ENCODE measurements at places on chromosomes 1 and 21.
A peak's percentile ranks its signal among the peaks of the same experiment; 100 is the strongest.

DNA sequence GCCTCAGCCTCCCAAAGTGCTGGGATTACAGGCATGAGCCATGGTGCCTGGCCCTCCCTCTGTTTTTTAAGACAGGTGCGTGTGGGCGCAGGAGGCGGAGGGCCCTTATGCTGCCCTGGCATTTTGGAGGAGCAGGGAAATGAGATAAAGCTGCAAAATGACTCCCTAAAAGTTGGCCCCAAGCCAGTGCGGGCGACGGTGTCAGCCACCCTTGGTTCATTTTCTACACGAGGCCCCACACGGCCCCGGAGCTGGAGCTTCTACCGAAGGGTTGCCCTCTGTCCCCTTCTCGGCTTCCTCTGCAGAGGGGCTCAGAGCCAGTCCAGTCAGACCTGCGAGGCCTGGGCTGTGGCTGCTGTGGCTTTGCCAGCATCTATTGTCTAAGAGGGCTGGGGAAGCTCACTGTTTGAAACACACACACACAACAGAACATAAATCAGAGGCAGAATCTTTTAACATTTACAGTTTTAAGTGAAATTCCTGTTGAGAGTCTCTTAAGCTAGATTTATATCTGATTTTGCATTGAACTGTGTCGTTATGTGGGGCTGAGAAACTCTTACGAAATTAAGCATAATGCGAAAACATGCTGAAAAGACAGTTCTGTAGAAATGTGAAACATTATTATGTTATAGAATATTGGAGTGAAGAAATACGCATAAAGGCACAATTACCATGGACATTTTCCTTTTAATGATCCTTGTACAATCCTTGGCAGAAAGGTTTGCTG, 255.9 kb downstream of the CAMTA1 start:
- no peak for DNase-seq

DNA sequence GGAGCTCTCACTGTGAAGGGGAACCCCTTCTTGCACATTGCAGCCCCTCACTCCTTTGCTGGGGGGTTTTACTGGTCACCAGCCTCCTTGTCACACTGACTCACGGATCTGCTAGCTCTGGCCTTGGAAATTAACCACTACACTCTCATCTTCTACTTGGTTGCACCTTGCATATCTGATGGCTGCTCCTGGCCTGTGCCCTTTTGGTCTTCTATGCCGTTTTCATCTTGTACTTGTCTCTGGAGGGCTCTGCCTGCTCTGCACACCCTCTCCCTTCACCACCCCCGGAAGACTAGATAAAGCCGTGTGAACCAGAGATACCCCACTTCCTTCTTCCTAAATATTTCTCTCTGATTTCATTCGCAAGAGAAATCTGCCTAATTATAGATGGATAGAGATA, 44.6 kb downstream of the CD247 start:
- no peak for DNase-seq

DNA sequence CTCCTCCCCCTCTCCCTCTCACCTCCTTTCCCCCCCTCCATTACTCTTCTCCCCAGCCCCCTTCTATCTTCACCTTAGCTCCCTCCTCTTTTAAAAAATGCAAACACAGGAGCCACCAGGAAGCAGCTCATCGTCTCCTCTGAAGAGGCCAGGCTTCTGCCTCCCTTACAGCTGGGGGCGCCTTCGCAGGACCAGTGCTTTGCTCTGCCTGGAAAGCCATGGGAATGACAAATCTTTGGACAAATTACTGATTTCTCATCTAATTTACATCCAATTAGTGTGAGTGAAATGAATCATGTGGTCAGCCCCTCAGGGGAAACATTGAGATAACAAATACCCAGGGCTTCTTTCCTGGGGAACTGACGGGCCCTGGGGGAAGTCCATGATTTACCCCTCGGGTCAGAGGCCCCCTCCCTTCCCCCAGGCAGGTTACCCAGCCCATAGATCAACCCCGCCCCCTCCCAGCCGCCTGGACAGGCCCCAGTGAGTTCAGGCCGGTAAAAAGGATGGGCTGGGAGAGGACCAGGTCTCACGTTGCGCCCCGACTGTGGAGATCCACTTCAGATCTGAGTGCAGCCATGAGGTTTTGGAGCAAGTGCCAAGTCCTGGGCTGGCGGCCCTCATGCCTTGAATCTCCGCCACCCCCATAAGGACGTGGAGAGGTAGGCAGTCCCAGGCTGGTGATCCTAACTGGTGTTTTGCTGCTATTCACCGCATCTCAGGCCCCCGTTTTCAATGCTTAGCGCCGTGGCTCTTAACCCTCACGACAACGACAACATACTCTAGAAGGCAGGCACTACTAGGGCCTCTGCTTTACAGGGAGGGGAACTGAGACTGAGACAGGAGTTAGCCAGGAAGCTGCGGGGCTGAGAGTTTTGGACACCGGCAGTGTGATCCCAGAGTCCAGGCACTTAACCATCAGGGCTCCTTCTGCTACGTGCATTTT, 300.8 kb downstream of the RRAGC start:
- DNase-seq: no peak

- peak; percentile 92 for DNase-seq
Measured at GRCh38 chr1:225454733-225455132, 26.9 kb upstream of the LBR start.

GRCh38 chr1:181726320-181727012, 243.1 kb downstream of the CACNA1E start:
- no peak for DNase-seq

- peak; percentile 97 for DNase-seq
Measured at GRCh38 chr1:207007352-207008033, 25.1 kb downstream of the C1orf116 start.

DNA sequence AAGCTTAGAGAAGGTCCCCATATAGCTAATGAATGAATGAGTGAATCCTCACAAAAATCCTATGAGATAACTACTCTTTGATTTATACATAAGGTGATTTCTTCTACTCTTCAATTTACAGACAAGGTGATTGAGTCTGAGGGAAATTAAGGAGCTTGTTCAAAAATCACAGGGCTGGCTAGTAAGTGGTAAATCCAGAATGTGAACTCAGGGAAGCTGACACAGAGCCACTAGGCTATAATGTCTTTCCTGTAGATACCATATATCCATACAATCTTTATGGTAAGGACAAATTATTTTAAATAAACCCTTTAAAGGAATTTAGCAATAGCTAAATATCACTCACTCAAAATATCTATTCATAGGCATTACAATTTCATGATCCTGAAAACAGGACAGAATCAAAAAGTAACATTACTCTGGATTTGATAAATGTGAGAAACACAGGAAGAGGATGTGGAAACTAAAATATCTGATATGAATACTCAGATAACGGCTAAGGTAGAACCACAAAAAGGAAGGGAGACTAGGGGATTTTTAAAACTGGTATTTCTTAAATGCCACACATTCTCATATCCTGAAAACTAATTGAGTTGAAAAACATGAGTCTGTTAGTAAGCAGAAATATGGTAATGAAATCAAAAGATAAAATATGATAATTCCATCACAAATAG, 108.2 kb downstream of the NBPF12 start:
- peak; percentile 3 for DNase-seq

DNA sequence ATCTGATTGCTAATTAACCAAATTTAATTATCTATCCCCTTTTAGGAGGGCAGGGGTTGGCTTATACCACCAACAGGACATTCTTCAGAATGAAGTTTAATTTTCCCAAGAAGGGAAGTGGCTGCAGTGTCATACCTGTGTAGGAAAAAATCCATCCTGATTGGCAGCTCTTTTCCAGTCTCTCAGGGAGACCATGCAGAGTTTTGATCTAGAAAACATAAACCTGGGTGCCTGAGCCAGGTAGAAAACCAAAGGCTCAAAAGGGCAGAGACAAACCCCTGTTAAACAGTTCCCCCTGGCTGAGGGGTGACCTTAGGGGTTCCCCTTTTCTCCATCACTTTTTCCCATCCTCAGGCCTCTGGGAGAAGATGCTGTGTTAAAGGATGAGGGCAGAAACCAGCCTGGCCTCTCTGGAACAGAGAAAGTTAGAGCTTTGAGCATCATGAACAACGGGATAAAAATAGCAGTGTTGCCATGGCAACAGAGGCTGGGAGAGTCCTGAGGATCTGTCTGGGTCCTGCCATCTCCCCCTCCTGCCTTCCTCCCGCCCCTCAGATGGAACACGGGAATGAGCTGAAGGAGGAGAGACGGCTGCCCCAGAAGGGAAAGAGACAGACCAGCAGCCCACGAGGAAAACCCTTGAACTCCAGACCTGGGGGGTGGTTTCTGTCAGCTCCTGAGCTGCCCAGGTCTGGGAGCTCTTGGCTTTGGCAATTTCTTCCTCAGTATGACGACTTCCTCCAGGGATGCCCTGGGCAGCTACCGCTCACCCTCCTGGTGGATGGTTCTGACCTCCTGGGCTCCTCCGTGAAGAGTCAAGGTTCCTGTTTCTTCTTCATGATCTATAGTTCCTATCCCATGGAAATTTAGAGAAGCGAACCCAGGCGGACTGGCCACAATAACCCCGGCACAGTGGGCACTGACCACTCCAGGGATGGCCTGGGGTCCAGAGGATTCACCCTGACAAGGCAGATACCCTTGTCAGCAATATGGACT, 14.0 kb upstream of the LEMD1 start:
- peak; percentile 18 for DNase-seq

DNA sequence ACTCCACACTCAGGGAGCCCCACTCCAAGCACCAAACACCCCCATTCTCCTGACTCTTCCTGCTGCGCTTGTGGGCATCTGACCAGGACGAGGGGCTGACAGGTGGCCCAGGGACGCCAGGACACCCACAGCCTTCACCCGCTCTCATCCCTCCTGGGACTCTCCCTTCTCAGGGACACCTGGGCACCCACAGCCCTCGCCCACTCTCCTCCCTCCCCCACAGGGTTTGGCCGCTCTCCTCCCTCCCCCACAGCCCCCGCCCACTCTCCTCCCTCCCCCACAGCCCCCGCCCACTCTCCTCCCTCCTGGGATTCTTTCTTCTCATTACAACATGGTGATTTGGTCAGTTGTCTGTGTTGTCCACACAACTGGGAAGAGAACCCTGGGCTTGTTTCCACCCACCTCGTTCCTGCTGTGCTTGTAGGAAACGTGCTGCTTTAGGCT, 43.4 kb downstream of the PRDM15 start:
- DNase-seq: no peak

DNA sequence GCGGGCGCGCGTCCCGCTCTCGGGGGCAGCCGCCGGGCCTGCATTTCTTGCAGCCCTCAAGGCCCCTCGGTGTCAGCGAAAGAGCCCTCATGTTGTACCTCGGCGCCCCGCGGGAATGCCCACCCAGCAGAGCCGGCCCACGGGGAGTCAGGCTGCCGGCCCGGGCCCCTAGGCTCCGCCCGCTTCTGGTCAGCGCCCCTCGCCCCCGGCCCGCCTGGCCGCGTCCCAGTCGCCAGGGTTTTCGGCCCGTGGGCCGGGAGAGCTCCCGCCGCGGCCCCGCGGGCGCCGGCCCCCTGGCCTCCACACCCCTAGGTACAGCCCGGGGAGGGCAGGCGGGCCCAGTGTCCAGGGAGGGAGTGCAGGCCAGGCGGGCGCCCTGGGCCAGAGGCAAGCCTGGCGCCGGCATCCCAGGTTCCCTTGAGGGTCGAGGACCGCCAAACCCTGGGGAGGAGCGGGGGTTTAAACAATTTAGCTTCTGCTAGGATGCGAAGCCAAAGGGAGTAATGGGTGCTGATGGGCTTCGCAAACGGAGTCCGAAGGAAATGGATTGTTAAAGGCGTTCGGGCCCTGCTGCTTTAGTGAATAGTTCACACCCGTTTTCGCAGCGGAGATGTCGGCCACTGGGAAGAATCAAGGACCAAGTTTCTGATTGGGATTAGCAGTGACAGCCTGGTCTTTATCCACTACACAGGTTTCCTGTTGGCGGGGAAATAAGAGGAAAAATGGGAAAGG, 486 bp upstream of the KCNA3 start:
- no peak for DNase-seq

- DNase-seq: no peak
Measured at GRCh38 chr1:216090556-216090955, 332.7 kb downstream of the USH2A start.

All from EH (cell line).